NCI-H446 (cell line): ENCODE measurements at places on chromosomes 7 and 10.

- no peak for DNase-seq
Observed at GRCh38 chr7:110418659-110419280, 672.2 kb upstream of the LRRN3 start.

DNA sequence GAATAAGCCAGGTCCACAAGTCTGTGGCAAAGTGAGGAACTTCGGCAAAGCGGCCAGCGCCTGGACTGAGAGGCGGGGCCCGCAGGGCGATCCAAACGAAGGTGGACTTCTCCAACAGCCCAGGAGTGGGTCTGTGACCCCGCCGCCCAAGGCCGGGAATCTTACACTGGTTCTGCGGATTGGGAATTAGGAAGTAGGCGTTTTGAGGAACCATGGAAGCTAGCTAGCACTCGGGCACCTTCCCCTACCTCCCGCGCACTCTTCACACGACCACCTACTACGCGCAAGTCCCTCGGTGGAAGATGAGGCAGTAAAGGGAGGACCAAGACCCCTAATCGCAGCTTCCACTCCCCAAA is 570 bp upstream of the ARF5 start:
- no peak for DNase-seq

- no peak for DNase-seq
Observed at GRCh38 chr7:24740871-24741270, 16.4 kb downstream of the GSDME start.

DNA sequence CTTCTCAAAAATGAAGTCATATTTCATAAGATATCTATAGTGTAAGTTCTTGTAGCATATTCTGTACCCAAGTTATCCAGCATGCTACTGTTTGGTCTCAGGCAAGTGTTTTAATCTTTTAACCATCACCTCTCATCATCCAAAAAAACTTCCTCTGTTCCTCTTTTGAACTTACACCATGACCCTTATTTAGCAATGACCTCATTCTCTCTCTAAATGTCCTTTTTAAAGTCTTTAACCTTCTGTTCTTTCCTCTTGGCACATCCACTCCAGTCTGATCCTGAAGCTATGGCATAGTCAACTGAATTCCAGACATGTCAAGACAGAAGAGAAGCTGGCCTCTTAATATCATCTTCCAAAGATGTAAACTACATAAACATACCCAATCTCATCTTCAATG is 26.2 kb downstream of the PPP3CB start:
- no peak for DNase-seq

- no peak for DNase-seq
Observed at GRCh38 chr7:44764081-44764480, 15.4 kb downstream of the ZMIZ2 start.

DNA sequence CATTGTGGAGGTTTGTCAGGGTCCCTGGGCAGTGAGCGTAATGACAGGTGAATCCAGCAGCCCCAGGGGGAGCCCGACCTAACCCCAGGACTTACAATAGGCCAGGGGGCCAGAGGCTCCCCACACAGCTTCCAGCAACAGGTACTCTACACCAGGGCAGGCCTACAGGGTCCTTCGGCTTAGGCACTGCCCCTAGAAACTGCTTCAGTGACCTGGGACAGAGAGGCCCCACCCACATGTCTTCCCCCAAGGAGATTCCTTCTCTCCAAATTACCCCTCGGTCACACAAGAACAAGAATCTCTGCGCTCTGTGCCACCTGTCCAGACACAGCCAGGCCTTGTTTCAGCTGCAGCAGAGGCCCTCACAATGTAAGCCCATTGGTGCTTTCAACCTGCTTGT is 24.4 kb downstream of the SKIDA1 start:
- no peak for DNase-seq

DNA sequence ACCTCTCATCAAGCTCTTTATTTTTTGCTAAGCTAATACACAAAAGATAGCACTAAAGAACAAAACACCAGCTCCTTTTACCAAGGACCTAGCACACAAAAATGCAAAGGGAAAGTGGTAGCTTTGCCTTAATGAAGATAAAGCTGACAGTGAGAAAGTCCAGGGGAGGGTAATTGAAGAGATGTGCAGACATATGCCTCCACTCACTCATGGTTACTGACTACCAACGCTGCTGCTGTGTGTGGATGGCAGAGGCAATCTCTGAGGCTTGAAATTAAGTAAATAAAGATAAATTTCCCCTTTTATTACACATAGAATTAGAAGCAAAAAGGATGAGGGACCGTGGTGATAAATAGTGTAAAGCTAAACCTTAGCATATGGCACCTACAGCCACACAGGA is 87.0 kb downstream of the HGF start:
- no peak for DNase-seq

- DNase-seq = peak; percentile 42
Observed at GRCh38 chr10:82981137-82981723, 1106.2 kb downstream of the NRG3 start.

DNA sequence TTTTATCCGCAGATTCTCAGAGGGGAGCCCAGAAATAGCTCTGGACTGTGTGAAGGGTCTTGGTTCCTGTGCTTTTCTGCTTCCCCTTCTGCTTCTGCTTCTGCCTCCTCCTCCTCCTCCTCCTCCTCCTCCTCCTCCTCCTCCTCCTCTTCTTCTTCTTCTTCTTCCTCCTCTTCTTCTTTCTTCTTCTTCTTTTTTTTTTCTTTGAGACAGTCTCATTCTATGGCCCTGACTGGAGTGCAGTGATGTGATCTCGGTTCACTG is 11.6 kb downstream of the PDZD7 start:
- no peak for DNase-seq

GRCh38 chr7:132160611-132161532 is 415.4 kb downstream of the PLXNA4 start:
- no peak for DNase-seq

DNA sequence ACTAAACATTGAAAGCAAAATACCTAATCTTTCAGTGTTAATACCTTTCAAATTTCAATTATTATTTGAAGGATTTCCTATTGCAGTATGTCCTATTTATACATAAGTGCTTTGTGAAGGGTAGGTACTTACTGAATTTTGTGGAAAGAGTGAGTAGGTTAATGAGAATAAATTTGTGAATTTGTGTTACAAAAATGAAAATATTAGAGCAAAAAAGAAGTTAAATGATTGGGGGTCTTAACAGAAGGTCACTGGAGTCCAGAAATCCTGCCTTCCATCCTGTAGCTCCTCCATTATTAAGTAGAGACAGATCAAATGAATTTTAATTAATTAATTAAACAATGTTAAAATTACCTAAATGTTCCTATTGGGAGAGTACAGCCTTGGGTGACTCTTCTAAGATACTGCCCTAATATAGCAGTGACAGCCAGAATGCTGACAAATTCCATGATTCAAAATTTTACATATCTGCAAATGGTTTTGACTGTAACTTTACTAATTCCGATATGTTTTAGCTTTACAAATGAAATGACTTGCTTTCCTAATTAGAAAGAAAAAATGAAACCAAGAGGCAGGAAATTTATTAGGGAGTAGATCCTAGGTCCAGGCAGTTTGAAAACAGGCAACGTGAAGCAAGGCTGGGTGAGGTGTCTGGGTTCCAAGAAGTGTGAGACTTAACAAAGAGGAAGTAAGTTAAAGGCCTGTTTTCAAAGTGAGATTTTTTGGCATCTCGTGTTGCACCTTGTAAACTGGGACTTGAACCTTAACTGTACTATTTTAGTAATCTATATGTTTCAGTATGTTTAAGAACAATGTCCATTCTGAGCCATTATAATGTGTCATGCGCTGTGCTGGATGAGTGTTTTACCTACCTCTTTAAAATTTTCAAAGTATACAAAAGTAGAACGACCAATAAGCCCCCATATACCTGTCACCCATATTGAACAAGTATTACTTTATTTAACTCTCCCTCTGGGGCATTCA is 1.5 kb downstream of the PIK3CG start:
- DNase-seq = no peak
